ENCODE measurements at places on chromosomes 7 and 10. TPM values are rescaled to one million over a fixed set of nuclear protein-coding genes. Genes with fewer than 3 reads are reported as not detected.

GRCh38 chr10:73810735-73811465, 498 bp downstream of the NDST2 start:
- H3K36me3 ChIP-seq = peaks cover 52% of the 10 kb centered on the region
- H3K27ac ChIP-seq = peak overlapping the region; percentile 92
- DNase-seq = no peak
- H3K27me3 ChIP-seq = no peaks in the 10 kb centered on the region
- H3K4me1 ChIP-seq = peaks cover 18% of the 10 kb centered on the region

Gene NEUROD6
- not detected for total RNA-seq

- no peak overlapping the region for H3K27ac ChIP-seq
- H3K4me3 ChIP-seq = no peak overlapping the region
- no peak for DNase-seq
- no peaks in the 10 kb centered on the region for H3K4me1 ChIP-seq
- no peaks in the 10 kb centered on the region for H3K27me3 ChIP-seq
- no peaks in the 10 kb centered on the region for H3K36me3 ChIP-seq
Observed at GRCh38 chr7:72337390-72338167, 74.6 kb downstream of the CALN1 start.

DNA sequence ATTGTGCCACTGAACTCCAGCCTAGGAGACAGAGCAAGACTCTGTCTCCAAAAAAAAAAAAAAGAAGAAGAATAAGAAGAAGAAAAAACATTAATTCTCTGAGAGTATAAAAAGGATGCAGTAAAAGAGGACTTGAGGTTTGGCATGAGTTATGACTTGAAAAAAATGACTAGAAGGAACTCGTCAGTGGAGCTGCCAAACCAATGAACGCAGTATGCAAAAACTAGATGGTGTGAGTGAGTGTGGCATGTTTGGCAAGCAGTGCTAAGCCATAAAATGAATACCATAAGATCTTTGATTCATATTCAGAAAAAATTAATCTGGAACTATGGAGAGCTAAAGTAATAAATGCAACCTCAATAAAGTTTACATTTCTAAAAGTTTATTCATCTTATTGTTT, 68.6 kb upstream of the MEOX2 start:
- peaks cover 17% of the 10 kb centered on the region for H3K4me1 ChIP-seq
- no peaks in the 10 kb centered on the region for H3K27me3 ChIP-seq
- DNase-seq = no peak
- H3K36me3 ChIP-seq = no peaks in the 10 kb centered on the region

Gene NUP42
- total RNA-seq = 34.0 TPM

Gene EFCAB10
- total RNA-seq = not detected

Gene PPP1R17
- total RNA-seq = not detected

DNA sequence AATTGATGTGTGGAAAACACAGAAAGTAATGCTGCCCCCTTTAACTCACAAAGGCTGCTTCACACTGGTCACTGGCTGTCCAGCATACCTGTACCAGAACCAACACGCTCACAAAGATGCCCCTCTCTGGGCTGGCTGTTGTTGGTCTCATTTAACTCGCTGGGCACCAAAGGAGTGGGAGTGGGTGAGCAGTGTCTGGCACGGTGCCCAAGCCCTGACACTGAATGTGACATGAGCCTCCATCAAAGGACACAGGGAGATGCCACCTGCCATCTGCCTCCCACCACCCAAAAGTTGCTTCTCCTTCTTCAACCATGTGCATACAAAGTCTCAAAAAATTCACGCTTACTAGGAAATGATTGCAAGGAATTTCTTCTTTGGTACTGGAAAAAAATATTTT, 86.8 kb downstream of the FGFR2 start:
- H3K36me3 ChIP-seq = no peaks in the 10 kb centered on the region
- no peak for DNase-seq
- H3K27me3 ChIP-seq = no peaks in the 10 kb centered on the region
- no peak overlapping the region for H3K27ac ChIP-seq
- no peak overlapping the region for H3K4me3 ChIP-seq

Gene MACROH2A2
- 0.68 TPM for total RNA-seq

Gene LBX1
- total RNA-seq = not detected

- no peaks in the 10 kb centered on the region for H3K36me3 ChIP-seq
- H3K4me3 ChIP-seq = no peak overlapping the region
- no peaks in the 10 kb centered on the region for H3K4me1 ChIP-seq
- no peak overlapping the region for H3K27ac ChIP-seq
- DNase-seq = no peak
Observed at GRCh38 chr7:77409005-77409738, 7.0 kb downstream of the GSAP start.

DNA sequence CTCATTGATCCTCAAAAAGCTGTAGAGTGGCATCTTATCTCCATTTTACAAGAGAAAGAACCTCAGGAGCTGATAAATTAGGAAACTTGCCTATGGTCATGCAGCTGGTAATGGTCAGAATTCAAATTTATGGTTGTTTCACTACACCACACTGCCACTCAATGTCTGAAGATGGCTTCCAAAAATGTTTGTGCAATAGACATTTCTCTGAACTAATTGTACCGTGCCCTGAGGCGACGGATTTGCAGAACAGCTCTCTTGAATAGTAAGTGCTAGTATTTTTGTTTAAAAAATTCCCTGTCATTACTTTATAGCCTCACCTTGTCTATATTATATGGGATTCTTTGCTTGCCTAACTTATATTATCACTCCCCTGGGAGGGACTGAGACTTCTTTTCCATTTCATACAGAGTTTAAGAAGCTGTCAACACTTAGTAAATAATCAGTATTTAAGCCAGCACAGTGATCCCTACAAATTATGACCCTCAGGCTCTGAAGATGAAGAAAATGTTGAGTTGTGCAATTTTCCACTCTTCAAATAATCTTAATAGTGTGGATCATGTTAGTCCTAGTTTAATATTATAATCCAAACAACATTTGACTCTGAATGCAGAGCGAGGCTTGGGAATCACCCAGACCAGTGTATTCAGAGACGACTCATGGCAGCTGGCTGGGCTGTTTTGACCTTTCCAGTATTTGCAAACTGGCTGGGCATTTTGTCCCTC, 346.6 kb downstream of the PTEN start:
- no peaks in the 10 kb centered on the region for H3K36me3 ChIP-seq
- no peak overlapping the region for H3K4me3 ChIP-seq
- DNase-seq = no peak
- no peaks in the 10 kb centered on the region for H3K27me3 ChIP-seq

GRCh38 chr10:132185601-132186487, 904 bp upstream of the DPYSL4 start:
- peaks cover 13% of the 10 kb centered on the region for H3K27me3 ChIP-seq
- H3K4me1 ChIP-seq = peaks cover 7% of the 10 kb centered on the region
- peak overlapping the region; percentile 61 for H3K4me3 ChIP-seq

Gene OLAH
- not detected for total RNA-seq

GRCh38 chr10:86317949-86318725, 48.5 kb downstream of the GRID1 start:
- no peak for DNase-seq
- H3K27ac ChIP-seq = no peak overlapping the region
- H3K4me3 ChIP-seq = no peak overlapping the region
- no peaks in the 10 kb centered on the region for H3K36me3 ChIP-seq
- H3K27me3 ChIP-seq = no peaks in the 10 kb centered on the region

DNA sequence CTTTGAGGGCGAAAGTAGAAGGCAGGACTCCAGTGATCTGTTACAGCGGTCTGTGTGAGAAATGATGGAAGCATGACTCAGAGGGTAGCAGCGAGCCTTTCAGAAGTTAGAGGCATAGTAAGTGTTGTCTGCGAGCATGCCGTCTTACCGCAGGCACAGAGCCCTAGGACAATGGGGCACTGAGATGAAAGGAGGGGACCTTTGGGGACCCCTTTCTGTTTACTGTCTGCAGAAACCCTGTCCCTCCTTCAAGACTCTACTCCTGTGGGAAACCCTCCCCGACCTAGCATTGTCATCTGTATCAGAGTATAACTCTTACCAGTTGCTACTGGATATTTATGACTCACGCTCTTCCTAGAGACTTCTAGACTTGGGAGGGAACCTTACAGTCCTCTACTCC, 87.2 kb upstream of the AGK start:
- H3K27me3 ChIP-seq = no peaks in the 10 kb centered on the region
- no peak overlapping the region for H3K27ac ChIP-seq
- H3K4me1 ChIP-seq = no peaks in the 10 kb centered on the region
- H3K4me3 ChIP-seq = no peak overlapping the region
- no peaks in the 10 kb centered on the region for H3K36me3 ChIP-seq

GRCh38 chr10:62852961-62853702, 37.0 kb upstream of the EGR2 start:
- H3K36me3 ChIP-seq = no peaks in the 10 kb centered on the region
- H3K4me3 ChIP-seq = no peak overlapping the region
- peaks cover 15% of the 10 kb centered on the region for H3K4me1 ChIP-seq

DNA sequence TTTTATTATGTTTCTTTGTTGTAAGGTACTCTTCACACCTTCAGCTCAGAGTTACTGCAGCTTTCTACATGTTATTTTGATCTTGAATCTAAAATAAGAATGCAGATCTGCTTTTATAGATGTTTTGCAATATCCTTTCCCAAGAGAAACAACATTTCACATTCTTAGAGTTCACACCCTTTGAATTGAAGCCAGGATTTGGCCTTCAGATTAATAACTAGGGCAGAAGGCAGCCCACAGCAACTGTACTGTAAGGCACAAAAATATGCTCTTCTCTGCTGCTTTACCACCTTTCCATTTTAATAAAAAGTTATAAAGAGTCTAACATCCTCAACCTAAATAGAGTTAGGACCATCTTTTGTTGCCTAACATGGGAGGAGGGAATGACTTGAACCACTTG, 224.7 kb downstream of the LHFPL3 start:
- no peak overlapping the region for H3K4me3 ChIP-seq
- H3K27ac ChIP-seq = no peak overlapping the region
- no peaks in the 10 kb centered on the region for H3K27me3 ChIP-seq

DNA sequence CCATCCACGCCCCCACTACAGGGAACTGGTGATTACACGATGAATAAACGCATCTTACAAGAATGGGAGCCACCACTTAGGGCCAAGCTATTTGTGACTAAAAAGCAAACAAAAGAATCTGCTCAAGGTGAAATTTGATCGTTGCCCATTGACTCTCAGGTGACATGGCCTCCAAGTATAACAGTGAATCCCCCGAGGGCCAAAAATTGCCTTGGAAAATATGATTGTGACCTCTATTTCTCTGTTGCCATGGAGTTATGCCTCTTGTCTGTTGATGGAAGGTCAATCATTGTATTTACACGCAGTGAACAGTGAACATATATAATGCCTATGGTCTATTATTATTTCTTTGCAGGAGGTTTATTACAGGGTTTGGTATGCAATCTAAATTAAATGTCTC, 282.3 kb downstream of the KLF6 start:
- H3K4me1 ChIP-seq = peaks cover 10% of the 10 kb centered on the region
- H3K4me3 ChIP-seq = no peak overlapping the region
- H3K27ac ChIP-seq = no peak overlapping the region
- H3K27me3 ChIP-seq = no peaks in the 10 kb centered on the region

DNA sequence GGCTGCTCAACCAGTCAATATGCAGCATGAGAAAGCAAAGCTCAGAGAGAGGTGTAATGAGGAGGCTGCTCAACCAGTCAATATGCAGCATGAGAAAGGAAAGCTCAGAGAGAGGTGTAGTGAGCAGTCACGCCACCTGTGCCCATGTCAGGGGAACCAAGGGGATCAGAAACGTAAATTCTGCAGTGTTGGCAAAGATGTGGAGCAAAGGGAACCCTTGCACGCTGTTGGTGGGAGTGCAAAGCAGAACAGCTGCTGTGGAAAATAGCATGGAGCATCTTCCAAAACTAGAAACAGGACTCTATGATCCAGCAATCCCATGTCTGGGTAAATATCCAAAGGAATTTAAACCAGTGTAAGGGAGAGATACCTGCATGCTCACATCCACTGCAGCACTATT, 194.9 kb downstream of the DIP2C start:
- no peak for DNase-seq
- no peaks in the 10 kb centered on the region for H3K27me3 ChIP-seq
- no peak overlapping the region for H3K27ac ChIP-seq
- H3K36me3 ChIP-seq = no peaks in the 10 kb centered on the region
- H3K4me3 ChIP-seq = no peak overlapping the region
- H3K4me1 ChIP-seq = peaks cover 9% of the 10 kb centered on the region

DNA sequence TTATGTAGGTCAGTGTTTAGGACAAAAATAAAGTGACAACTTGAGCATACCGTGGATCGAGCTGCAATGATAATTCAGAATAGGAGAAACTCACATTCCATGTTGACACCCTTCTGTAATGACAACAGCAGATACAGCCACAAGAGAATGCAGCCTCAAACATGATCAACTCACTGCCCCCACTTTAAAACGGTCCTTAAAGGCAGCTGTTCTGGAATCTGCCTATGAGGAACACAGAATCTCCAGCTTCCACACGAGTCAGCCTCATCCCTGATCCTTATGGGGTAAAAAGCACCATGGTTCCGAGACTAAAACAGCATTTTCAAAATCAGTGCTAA, 32.5 kb upstream of the DAGLB start:
- no peaks in the 10 kb centered on the region for H3K27me3 ChIP-seq
- no peak for DNase-seq
- no peak overlapping the region for H3K27ac ChIP-seq

Gene ARF5
- total RNA-seq = 107 TPM

DNA sequence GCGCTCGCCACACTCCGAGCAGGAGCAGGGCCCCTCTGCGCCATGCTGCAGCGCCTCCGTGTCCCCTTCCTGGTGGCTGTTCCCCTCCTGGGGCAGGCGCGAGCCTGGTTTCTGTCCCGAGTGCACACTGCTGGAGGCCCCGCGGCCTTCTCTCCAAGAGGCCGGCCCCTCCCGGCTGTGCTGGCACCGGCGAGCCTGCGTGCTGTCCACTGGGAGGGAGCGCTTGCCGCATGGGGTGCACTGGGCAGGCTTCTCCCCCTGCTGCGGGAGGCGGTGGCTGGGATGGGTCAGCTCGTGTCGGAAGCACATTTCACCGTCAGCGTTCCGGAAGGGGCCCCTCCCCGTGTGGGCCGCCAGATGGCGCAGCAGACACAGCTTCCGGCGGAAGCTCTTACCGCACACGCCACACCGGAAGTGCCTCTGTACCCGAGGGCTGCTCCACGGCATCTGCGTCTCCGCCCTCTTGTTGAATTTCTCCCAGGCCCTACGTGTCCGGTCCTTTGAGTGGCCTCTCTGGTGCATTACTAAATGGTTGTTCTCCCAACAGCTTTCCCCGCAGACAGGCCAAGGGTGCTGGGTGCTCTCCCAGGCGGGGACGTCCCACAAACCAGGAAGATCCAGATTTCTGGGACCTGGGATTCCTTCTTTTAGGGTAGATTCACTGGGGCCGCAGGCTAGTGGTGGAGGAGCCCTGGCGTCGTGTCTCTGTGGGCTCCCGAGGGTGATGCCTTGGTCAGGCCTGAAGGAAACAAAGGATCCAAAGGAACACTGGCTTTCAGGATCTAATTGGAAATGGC, 18.7 kb downstream of the ZNF786 start:
- H3K27ac ChIP-seq = no peak overlapping the region
- no peak for DNase-seq
- H3K27me3 ChIP-seq = no peaks in the 10 kb centered on the region
- no peak overlapping the region for H3K4me3 ChIP-seq
- no peaks in the 10 kb centered on the region for H3K4me1 ChIP-seq

Gene ZP3
- 1.6 TPM for total RNA-seq
